HTR-8/SVneo (cell line): ENCODE measurements at places on chromosomes 12 and 14.
A peak's percentile ranks its signal among the peaks of the same experiment; 100 is the strongest.

GRCh38 chr12:124317400-124317799 lies 22.5 kb downstream of the RFLNA start:
- no peak for DNase-seq

GRCh38 chr14:71190770-71191374 lies 283.6 kb downstream of the PCNX1 start:
- DNase-seq, result no peak

DNA sequence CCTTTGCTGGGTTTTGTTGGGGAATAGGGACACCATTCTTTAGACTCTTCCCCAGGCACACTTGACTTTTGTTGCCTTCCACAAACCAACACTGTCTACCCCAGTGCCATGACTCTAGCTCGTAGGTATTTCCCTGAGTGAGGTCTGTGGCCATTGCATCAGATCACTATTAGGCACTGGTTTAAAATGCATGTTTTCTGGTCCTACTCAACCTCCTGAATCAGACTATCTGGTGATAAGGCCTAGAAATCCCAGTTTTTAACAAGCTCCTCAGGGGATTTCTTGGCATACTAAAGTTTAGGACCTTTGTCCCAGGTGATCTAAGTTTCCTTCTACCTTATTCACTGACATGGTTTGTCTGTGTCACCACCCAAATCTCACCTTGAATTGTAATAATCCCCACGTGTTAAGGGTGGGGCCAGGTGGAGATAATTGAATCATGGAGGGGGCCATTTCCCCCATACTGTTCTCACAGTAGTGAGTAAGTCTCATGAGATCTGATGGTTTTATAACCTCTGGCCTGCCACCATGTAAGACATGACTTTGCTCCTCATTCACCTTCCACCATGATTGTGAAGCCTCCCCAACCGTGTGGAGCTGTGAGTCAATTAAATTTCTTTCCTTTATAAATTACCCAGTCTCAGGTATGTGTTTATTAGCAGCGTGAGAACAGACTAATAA lies 87.8 kb upstream of the PSMC1 start:
- no peak for DNase-seq

DNA sequence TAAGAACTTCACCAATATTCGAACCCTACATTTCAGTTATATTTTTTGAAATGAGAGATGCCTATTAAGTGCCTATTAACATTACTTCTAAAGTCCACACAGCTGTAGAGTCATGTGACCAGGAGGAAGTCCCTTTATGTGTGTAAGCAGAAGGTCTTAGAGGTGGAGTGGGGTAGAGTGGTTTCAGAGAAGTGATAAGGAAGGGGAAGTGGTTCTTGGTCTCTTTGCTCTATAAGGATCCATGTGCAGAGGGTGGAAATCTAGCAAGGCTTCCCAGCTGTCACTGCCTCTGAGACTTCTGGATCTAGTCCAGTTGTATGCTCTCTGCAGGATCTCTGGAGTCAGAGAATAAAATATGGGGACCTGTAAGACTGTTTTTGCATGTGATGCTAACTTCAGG lies 673.9 kb downstream of the FLRT2 start:
- no peak for DNase-seq

GRCh38 chr12:109591041-109591440 lies 17.4 kb downstream of the MVK start:
- DNase-seq, result no peak

- DNase-seq, result no peak
These were observed 15.5 kb downstream of the LEMD3 start for GRCh38 chr12:65184858-65185229.

DNA sequence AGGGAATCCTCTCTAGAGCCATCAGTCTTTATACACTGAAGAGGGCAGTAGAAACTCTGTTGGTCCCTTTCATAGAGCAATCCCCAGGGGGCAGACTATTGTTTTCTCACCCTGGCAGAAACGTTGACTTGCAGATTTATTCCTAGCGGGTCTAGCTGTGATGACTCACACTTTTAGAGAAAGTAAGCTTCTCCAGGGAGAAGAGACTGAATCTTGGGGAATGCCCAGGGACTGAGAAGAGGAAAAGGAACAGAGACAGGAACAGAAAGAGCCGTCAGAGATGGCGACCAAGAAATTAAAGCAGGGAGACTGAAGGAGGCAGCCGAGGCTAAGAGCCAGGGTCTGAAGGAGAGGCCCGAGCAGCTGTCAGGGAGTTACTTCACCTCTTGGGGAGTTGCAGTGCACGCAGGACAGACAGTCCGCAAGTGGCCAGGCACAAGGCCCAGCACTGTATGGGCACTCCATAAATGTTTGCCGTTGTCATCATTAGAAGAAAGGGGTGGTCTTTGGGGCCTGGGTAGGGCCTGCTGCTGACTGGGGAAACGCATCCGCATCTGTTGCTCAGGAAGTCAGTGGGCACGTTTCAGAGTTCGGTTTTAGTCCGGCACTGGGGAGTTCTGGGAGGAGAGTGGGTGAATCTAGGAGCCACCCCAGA lies 13.0 kb downstream of the PLEKHG6 start:
- peak; percentile 95 for DNase-seq

DNA sequence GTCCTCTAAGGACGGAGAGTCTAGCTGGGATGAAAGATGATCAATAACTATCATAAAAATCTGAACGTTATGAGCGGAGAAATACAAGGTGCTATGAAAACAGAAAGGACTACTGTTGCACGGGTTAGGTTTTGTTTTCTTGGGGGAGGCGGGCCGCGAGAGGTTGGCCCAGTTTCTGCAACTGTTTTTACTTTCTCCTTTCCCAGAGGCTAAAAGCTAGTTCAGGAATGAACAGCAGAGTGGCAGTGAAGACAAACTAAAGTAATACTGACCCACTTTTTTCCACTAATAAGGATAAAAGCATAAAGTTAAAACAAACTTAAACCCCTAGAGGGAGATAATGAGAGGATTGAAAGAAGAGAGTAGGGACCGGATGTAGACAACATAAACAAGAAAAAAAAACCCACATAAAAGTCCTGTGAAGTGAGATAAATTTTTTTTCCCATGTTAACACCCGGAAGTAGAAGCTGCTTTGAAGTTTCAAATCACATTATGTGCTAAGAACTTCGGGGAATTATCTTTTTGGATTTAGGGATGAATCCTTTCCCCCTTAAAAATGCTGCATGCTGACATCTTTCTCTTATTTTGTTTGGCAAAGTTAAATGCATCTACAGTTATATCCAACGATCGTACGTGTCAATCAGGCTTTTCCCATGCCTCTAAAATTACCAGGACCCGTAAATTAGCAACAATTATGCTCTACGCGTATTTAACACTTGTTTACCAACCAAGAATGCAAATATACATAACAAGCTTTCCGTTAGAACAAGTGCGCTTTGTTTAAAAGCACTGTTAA lies 1.0 kb upstream of the CDK17 start:
- DNase-seq, result peak; percentile 79

- no peak for DNase-seq
These were observed 216.3 kb upstream of the GARIN6 start for GRCh38 chr12:99431203-99431602.

GRCh38 chr12:30794591-30795409 lies 40.0 kb upstream of the CAPRIN2 start:
- peak; percentile 86 for DNase-seq

GRCh38 chr12:15256761-15257160 lies 35.5 kb upstream of the RERG start:
- no peak for DNase-seq

DNA sequence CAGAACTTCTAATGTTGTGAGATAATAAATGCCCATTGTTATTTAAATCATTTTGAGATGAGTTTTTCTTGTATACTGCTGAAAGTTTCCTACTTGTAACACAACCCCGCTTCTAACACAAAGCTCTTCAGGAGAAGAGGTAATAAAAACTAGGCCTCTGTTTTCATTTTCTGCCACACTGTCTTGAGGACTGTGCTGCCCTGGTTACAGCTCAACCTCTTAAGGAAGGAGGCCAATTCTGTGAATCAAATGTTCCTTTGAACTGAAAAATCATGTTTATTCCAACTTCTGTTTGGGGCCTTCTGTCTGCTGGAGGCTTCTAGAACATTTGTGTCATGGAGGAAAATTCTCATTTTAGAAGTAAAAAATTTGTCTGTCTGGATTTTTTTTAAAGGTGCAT lies 100.3 kb downstream of the LRIG3 start:
- no peak for DNase-seq

DNA sequence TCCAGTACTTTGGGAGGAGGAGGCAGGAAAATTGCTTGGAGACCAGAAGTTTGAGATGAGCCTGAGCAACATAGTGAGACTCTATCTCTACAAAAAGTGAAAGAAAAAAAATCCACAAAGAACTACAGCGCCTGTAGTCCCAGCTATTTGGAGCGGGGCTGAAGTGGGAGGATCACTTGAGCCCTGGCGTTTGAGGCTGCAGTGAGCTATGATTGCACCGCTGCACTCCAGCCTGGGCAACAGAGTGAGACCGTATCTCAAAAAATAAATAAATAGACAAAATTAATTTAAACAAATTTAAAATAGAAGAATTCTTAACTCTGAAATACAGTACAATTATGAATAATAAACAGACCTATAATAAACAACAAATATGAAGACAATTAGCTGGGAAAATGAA lies 40.9 kb downstream of the ATL1 start:
- DNase-seq, result no peak

DNA sequence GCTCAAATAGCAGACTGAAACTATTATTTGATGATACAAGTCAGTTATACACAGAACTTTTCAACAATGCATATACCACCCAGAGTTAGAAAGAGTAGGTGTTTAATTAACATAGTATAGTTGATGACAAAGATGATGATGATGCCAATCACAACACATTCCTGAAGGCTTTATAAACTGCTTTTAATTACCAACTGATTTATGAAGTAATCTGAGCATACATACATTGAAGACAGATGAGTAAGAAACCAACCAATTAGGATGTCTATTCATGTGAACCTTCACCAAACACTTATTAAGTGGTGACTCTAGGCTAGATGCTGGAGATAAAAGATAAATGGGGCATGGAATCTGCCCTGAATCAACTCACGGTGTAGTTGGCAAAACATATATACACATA lies 600.9 kb upstream of the FLRT2 start:
- no peak for DNase-seq

DNA sequence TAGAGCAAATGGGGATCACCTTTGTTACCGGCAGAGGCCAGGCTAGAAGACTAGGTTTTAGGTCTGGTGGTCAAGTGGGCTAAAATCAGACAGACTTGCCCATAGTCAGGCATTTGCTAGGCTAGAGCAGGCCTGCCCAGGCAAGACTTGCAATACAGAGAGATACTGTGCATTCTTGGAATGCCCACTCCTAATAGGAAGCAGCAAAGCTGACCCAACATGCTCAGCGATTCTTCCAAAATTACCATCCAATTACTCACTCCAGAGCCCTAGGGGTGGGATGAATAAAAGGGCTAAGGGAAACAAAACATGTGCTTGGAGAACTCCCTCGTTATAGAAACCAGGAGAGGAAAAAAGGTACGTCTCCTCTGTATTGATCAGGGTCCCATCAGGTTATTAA lies 187.8 kb upstream of the AMIGO2 start:
- peak; percentile 51 for DNase-seq

DNA sequence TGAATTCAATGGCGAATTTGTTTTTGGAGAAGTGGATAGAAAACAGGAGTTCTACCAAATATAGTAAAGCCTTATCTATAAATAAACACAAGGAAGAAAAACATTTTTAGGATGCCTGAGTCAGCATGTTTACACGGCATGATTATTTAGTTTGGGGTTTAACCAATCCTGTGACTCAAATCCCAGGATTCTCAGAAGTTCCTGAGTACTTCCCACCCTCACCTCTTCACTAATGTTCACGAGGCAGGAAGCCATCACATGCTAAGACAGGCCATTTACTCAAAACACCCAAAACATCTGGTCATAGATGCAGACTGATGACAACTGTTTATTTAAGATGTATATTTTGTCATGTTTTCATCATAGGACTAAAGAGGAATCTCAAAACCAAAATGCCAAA lies 3.4 kb upstream of the GLRX5 start:
- DNase-seq, result no peak

- DNase-seq, result peak; percentile 11
These were observed 93.5 kb downstream of the PLEKHA5 start for GRCh38 chr12:19223018-19223417.

GRCh38 chr12:52182898-52183543 lies 8.8 kb downstream of the KRT80 start:
- no peak for DNase-seq

- DNase-seq, result no peak
These were observed 506 bp upstream of the NAP1L1 start for GRCh38 chr12:76084863-76085519.

- DNase-seq, result no peak
These were observed 86.5 kb downstream of the PLBD1 start for GRCh38 chr12:14481201-14481600.

GRCh38 chr14:67516676-67517075 lies 16.4 kb upstream of the PLEKHH1 start:
- DNase-seq, result no peak

- DNase-seq, result no peak
These were observed 36.0 kb downstream of the NTF3 start for GRCh38 chr12:5467931-5468330.

GRCh38 chr14:35366521-35366976 lies 38.0 kb downstream of the NFKBIA start:
- DNase-seq, result no peak

GRCh38 chr12:120365675-120366340 lies 3.2 kb downstream of the MSI1 start:
- DNase-seq, result no peak

- DNase-seq, result no peak
These were observed 138.1 kb downstream of the BCL11B start for GRCh38 chr14:99133636-99134515.

DNA sequence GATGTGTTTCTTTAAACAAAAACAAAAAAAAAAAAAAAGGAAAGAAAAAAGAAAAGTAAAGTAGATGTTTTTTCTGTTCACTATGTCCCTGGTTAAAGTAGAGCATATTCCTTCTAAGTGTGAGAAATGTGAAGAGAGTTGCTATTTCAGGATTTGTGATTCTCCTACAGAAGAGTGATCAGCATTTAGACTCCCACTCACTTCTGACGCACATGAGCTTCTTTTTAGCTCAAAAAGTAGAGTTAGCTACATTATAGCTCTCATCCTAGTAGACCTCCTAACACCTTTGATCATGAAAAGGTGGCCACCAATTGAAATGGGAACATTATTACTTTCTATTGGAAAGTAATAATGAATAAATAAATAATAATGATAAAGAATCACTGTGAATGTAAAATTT lies 368.2 kb downstream of the NAV3 start:
- no peak for DNase-seq

GRCh38 chr12:3753544-3754284 lies 805 bp upstream of the CRACR2A start:
- DNase-seq, result no peak

DNA sequence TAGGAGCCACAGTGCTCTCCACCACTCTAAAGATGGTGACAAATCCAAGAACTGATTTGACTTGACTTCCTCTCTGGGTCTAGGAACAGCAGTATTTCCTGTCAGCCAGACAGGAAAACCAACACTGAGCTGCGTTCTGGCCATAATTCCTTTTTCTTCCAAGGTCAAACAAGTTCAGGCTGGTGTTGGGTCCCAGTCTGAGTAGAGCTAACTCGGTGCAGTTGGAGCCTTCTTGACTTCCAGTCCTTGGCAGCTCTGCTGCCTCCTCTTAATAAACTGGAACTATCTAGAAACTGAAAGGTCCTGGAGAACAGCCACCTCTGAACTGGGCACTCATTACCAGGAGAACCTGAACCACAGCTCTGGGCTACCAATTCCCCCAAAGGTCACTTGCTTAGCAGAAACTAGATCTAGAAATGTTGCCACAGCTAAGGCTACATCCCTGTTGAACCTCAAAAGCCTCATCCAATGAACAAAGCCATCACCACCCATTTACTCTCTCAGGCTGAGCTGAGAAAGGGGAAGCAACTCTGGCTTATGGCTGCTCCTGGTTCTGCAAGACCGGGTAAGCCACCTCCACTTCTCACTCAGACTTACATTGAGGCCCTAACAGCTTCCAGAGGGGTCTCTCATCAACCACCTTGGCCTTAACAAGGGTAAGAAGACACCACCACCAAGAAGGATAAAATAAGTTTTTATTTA lies 27.7 kb downstream of the MAX start:
- no peak for DNase-seq
